ENCODE measurements at places on chromosomes 2 and 18.

DNA sequence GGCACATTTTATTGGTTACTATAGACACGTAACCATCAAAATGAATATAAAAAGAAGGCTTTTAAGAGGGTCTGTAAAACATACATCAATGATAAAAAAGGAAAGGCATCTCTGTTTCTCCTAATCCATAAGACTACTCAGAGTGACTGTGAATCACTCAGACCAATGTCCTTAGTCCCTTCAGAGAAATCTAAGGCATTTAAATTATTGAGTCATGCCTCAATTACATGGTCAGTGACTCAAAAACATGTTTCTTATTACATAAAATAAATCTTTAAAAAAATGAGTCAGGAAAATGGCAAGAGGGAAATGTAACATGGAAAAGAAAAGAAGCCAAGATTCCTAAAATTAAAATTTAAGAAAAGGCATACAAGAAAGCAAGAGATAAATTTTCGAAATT lies 146.6 kb downstream of the ERBB4 start:
- ATAC-seq: no peak

DNA sequence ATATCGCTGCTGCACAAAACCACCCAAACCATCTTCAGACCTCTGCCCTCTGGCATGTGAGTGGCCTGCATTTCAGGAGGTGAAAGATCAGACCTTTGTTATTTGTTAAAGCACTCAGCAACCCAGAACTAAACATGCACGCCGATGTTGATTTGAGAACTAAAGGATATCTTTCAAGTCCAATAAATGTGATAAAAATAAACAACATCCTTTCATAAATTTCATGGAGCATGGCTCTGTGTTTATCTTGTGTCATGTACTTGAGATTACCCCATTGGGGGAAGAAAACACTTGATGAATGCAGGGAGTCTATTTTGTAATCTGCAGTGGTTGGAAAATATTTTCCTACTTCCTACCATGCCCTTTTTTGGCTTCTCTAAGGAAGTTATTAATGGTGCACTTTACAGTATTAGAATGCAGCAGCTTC lies 70.8 kb upstream of the GATA6 start:
- no peak for ATAC-seq

GRCh38 chr2:126643431-126643830 lies 12.5 kb upstream of the GYPC start:
- ATAC-seq: no peak

DNA sequence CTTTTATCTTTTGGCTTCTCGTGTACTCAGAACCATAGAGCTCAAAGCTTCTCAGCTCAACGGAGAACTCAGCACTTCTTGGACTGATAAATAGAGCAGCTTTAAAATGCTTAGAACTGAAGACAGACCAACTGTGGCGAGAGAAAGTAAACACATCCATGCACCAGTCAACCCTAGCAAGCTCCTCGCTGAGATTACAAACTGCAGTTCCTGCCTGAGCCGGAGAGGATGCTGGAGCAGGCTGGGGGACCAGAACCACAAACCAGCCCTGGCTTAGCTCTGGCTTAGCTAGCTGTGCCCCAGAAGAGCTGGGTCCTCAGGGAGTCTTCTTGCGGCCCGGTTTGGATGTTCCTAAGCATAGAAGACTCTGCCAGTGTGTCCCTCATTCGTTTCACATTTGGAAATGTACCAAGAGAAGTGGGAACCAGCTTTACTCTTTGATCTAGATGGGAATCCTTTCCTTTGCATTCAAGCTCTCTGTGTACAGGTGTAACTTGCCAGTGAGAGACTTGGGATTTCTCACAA lies 5.6 kb downstream of the PAX8 start:
- ATAC-seq: no peak

DNA sequence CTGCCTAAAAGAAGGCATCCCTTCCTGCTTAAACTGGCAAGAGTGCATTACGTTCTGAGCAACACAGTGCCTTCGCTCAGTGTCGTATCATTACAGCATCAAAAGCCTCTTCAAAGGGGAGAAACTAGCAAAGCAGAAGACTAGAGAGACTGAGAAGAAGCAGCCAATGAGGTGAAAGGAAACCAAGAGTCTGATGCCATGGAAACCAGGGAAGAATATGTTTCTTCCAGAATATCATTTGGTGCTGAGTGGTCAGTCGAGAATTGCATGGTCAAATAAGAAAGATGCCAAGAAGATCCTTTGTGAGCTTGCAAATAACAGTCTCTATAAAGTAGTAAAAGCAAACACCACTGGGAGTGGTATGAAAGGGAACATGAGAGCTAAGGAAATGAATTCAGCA lies 312.1 kb upstream of the CHST9 start:
- no peak for ATAC-seq

DNA sequence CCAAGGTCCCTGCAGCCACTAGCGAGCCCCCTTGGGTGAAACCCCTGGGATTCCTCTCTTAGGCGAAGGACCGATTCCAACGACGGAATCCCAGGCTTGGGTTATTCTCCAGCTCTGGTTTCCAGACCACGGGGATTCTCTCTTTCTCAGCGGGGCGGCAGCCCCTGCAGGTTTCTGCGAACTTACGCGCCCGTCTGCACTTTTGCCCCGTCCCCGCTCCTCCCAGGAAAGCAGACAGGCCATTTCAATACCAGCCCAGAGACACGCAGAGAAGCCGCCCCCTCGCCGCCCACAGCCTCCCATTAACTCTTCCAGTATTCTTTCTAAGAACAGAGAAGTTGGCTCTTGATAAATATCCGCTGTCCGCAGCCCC lies 1.2 kb downstream of the CBLN2 start:
- no peak for ATAC-seq

- no peak for ATAC-seq
Measured at GRCh38 chr2:215486291-215487001, 50.6 kb upstream of the FN1 start.

GRCh38 chr18:75016025-75016717 lies 192.8 kb downstream of the PTGR3 start:
- no peak for ATAC-seq

- no peak for ATAC-seq
Measured at GRCh38 chr2:223316342-223316741, 264.4 kb downstream of the KCNE4 start.

- no peak for ATAC-seq
Measured at GRCh38 chr2:230969659-230970015, 26.3 kb upstream of the SPATA3 start.

DNA sequence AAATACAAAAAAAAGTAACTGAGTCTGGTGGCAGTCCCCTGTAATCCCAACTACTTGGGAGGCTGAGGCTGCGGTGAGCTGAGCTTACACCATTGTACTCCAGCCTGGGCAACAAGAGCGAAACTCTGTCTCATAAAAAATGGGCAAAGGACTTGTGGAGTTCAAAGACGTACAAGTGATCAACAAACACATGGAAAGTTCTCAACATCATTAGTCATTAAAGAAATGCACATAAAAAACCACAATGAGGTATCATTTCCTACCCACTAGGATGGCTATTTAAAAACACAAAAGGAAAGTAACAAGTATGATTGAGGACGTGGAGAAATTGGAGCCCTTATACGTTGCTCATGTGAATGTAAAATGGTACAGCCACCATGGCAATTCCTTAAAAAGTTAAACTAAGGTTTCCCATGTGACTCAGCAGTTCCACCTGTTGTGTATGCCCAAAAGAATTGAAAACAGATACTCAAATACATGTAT lies 52.3 kb downstream of the RAB10 start:
- ATAC-seq: peak; percentile 84

GRCh38 chr2:207670887-207671286 lies 40.6 kb upstream of the CCNYL1 start:
- no peak for ATAC-seq

GRCh38 chr2:129347486-129348217 lies 631.8 kb upstream of the RAB6C start:
- ATAC-seq: no peak

GRCh38 chr2:85523062-85523902 lies 15.7 kb upstream of the MAT2A start:
- ATAC-seq: no peak

DNA sequence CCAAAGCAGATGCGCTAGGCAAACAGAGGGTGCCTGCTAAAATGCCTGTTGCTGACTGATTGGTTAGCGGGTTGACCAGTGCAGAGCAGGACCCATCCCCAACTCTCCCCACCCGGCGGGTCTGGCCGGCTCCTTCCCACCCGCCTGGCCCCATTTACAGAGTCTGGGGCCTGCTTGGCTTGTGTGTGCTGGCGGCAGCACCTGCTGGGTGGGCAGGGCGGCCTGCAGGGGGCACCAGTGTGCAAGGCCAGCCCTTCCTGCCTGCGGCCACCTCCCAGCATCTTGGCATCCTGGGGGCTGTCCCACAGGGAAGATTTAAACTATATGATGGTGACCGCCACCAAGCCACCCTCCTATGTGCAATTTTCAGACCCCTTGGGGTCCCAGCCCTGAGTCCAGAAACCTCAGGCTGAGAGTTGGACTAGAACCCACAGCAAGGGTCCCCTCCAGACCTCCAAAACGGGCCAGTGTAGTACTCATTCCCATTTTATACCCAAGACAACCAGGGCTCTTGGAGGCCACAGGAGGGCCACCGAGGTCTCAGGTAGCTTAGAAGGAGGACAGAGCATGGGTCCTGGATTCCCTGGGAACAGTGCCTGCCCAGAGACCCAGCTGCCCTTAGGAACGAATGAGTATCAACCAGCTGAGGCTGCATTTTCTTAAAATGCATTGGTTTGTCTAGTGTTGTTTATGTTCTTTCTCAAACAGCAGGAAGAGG lies 173.6 kb downstream of the SMAD7 start:
- ATAC-seq: peak; percentile 79

- ATAC-seq: no peak
Measured at GRCh38 chr2:45085487-45085886, 76.2 kb upstream of the SIX2 start.

DNA sequence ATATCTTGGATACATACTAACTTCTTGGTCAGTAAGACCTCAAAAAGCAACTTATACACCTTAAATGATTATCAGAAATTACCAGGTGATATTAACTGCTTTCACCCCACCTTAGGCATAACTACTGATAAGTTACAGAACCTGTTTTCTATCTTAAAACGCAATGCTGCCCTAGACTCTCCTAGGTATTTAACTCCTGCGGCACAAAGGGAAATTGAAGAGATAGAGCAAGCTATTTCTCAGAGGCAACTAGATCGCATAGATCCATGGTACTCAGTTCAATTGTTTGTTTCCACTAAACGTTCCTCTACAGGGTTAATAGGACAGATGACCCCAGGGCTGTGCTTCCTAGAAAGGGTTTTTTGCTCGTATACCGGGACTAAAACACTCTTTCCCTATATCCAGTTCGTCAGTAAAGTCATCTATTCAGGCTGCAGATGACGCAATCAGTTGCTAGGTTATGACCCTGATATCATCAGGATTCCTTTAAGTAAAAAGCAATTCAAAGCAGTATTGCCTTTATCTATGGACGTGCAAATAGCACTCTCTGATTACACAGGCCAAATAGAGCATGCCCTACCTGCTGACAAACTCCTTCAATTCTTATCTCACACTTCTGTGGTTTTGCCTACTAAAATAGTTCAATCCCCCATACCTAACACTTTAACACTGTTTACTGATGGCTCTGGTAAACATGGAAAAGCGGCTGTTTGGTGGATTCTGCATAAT lies 62.3 kb upstream of the MYO3B start:
- no peak for ATAC-seq

DNA sequence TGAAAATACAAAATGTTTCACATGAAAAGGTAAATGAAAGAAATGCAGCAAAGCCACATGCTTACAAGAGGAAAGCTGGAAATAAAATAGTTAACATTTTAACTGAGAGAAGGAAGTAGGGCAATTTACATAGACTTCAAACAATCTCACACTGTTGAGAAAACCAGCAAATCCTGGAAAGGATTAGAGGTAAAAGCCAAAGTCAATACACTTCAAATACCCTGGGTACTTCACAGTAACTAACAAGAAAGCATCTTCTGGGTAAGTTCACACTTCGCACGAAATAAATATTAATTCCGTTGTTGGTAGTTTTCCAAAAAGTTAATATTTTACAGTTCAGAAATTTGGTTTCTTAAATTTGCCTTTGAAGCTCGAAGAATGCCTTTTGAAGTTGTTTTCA lies 3.5 kb upstream of the ERICH2 start:
- no peak for ATAC-seq

DNA sequence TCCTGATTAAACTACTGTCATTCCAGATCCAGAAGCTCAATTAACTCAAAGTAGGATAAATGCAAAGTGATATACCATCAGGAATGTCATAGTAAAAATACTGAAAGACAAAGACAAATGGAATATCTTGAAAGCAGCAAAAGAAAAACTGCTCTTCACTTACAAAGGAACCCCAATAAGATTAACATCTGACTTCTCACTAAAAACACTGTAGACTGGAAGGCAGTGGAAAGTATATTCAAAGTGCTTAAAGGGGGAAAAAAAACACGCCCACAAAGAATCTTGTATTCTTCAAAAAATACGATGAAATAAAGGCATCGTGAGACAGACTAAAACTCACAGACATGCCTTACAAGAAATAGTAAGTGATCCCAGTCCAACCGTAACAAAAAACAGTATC lies 195.7 kb downstream of the DOK6 start:
- ATAC-seq: no peak

GRCh38 chr2:167827352-167828097 lies 419.9 kb downstream of the STK39 start:
- ATAC-seq: no peak

DNA sequence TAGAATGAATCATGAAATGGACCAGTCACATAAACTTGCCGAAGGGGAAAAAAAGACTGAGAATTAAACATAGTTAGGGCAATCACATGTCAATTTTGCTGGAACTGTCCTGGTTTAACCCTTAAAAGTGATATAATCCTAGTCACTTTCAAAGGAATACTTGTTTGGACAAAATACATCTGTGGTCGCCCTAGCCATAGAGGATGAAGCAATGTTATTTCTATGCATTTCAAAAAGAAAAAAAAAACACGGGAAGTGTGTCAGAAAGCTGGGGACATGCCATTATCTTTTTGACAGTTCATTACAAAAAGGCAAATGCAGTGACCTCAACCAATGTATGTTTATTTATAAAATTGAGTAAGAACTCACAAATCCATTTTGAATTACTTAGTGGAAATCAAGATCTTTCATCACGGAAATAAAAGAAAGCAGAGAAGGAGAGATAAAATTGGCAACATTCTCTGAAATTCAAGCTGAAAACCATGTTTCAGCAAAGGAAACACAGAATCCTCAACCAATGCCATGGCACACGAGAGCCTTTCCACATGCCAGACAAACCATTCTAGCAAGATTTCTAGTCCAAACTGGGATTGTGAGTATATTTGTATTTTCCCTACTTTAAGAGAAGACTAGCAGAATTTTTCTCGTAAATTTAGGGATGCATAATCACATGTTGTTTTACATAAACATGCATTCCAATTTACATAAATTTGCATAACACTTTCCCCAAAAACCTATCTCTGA lies 854.3 kb upstream of the ACVR2A start:
- ATAC-seq: no peak

DNA sequence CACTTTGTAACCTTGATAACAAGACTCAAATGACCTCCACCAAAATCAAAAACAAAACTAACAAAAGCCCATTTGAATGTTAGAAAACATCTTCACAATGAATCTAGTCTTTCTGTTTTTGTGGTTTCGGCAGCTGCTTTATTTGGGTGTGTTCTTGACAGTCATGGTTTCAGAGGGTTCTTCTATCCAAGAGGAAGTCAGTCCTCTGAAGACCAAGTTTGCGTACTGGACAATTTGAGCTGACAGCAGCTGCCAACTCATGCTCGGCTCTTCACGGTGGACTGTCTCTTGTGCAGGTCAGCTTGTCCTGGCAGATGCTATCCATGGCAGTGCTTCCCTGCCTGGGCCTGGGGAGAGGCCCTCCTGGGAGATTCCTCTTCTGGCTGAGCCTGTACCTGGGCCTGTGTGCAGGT lies 91.0 kb downstream of the TMEM17 start:
- ATAC-seq: no peak

- no peak for ATAC-seq
Measured at GRCh38 chr18:63705401-63705800, 2.6 kb downstream of the SERPINB11 start.

All from activated CD4-positive, CD25-positive, alpha-beta regulatory T cell treated with anti-CD3 and anti-CD28 coated beads, Interleukin-2, amount 50 U/mL, for 24 hours (primary cell).